SHP77 treated with DMSO at 0.1 percent for 48 hours (cell line): ENCODE measurements at places on chromosomes 12 and 14.
A peak's percentile ranks its signal among the peaks of the same experiment; 100 is the strongest.

GRCh38 chr12:96701856-96702255, 205.2 kb upstream of the NEDD1 start:
- no peak for DNase-seq

DNA sequence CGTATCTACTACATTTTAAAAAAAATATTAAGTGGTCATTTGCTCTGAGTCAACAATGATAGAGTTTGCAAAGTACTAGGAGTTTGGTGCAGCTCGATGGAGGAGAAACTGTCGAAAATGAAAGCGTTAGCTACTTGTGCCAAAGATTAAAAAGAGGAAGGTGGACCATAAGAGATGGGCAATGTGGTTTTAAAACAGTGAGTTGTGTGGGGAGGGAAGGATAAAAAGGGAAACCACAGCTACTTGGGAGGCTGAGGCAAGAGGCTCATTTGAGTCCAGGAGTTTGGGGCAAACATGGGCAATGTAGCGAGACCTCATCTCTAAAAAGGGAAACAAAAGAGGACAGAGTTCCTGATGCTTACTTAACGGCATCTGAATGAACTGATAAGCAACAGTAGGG, 18.2 kb upstream of the STRAP start:
- DNase-seq = no peak

GRCh38 chr12:25458047-25458552, 95.0 kb downstream of the LMNTD1 start:
- DNase-seq = peak; percentile 31

- DNase-seq = peak; percentile 85
These were observed 59.3 kb downstream of the C14orf132 start for GRCh38 chr14:96098309-96098998.

- no peak for DNase-seq
These were observed 4.0 kb upstream of the KCNH3 start for GRCh38 chr12:49534731-49535278.

DNA sequence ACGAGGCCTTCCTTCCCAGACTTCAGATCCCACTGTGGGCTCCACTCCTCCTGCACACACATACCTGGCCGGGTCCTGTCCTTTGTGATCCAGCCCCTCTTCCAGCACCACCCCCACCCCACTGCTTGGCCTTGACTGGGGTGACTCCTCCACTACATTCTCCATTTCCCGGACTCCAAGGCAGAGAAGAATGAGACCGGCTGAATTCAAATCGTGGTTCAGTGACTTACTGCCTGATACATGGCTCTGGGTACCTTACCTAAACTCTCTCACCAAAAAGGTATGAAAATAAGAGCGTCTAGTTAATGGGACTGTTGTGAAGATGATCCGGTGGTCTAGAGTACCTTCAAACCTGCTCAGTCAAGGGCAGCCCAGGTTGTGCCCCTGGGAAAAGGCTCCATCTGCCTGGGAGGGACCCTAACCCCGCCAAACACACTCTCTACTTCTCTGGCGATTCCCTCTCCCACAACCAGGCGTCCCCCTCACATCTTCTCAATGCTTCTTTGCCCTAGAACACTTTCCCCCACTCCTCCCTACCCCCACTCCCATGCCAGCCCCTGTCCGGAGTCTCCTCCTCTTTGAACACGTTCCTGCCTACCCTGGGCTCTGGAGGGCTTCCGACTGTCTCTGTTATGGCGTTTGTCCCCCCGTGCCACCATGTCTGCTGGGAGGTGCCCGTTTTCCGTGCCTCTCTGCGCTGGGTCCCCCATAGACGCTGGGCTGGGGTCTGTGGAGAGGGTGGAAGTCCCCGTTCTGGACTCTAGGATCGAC, 1.5 kb upstream of the ZBTB42 start:
- no peak for DNase-seq

GRCh38 chr14:71021347-71022011, 114.2 kb downstream of the PCNX1 start:
- no peak for DNase-seq

GRCh38 chr14:35998303-35998702, 172.2 kb downstream of the BRMS1L start:
- DNase-seq = no peak

- no peak for DNase-seq
These were observed 1466.1 kb upstream of the SEL1L start for GRCh38 chr14:82999802-83000201.

GRCh38 chr14:63544591-63545299, 1.6 kb upstream of the PPP2R5E start:
- DNase-seq = no peak
